ENCODE measurements at places on chromosomes 5 and 9.

DNA sequence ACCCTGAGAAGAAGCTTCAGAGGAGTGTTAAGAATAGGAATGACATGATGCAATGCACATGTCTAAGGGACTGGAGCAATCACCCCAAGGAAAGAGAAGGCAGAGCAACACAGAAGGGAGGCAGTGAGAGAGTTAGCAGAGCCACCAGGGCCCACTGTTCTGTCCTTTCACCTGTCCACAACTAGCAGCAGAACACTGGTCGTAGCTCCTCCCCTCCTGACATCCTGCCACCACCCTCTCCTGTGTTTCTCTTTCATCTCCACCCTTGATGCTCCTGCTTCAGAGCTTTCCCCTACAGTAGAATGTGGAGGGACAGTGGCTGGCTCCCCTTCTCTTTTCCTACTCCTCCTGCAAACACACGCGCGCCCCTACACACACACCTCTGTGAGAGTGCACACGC lies 483.4 kb upstream of the KIF2A start:
- no peak for DNase-seq

GRCh38 chr5:177378884-177379883 lies 5.0 kb upstream of the SLC34A1 start:
- peak; percentile 27 for DNase-seq

DNA sequence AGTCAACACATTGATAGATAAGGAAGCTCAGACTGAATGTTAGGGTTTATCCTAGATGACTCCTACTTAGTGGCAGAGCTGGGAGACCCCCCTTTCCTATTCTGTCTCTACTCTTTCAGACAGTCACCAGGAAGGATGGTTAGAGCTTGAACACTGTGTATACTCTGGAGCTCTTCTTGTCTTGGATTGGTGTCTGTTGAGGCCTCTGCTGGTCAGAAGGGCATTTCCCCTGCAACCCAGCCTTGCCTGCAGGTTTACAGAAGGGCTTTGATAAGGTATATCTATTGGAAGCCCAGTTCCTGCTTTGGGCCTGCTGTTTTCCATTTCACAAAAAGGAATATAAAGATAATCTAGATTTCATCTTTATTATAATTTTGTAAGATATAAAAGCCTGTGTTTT lies 71.8 kb downstream of the KDM4C start:
- DNase-seq, result no peak

DNA sequence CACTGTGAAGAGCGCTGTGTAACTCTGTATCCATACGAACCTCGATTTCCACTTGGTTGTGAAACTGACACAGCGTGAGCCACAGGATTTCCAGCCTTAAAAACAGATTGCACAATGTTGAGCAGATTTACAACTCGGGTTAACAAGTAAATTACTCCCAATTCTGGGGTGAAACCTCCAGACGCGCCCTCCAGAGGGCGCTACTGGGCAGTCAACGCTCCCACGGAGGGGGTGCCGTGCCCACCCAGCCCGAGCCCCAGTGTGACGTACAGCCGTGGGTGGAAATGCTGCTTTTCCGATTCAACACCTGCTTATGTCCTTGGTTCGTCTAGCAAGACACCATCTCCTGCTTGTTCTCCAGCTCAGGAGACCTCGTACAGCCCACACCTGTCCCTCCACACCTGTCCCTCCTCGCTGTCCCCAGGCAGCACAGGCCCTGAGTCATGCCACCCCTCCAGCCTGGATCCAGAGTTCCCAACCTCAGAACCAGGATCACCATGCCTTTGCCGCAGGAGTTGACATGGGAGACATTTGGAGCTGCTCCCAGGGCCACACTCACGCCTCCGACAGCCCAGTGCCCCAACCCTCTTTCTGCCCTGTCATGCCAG lies 34.4 kb upstream of the SLC6A3 start:
- no peak for DNase-seq

- no peak for DNase-seq
Measured at GRCh38 chr5:18881615-18882014, 1106.4 kb downstream of the CDH18 start.

GRCh38 chr5:36173426-36173825 lies 21.5 kb downstream of the SKP2 start:
- no peak for DNase-seq

DNA sequence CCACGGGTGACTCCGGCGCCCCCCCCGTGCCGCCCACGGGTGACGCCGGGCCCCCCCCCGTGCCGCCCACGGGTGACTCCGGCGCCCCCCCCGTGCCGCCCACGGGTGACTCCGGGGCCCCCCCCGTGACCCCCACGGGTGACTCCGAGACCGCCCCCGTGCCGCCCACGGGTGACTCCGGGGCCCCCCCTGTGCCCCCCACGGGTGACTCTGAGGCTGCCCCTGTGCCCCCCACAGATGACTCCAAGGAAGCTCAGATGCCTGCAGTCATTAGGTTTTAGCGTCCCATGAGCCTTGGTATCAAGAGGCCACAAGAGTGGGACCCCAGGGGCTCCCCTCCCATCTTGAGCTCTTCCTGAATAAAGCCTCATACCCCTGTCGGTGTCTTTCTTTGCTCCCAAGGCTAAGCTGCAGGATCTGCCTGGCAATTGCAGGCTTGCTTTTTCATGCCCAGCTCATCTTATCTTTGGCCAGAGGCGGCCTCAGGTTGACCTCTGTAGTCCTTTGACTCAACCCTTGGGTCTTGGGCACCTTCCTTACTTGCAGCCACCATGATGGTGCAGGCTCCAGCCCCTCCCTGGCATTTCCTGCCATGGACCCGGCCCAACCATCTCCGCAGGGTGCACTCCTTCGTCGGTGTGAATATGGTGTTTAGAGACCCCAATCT lies 9.8 kb downstream of the CEL start:
- DNase-seq, result no peak

GRCh38 chr5:72606525-72606924 lies 99.3 kb upstream of the ZNF366 start:
- DNase-seq, result no peak

DNA sequence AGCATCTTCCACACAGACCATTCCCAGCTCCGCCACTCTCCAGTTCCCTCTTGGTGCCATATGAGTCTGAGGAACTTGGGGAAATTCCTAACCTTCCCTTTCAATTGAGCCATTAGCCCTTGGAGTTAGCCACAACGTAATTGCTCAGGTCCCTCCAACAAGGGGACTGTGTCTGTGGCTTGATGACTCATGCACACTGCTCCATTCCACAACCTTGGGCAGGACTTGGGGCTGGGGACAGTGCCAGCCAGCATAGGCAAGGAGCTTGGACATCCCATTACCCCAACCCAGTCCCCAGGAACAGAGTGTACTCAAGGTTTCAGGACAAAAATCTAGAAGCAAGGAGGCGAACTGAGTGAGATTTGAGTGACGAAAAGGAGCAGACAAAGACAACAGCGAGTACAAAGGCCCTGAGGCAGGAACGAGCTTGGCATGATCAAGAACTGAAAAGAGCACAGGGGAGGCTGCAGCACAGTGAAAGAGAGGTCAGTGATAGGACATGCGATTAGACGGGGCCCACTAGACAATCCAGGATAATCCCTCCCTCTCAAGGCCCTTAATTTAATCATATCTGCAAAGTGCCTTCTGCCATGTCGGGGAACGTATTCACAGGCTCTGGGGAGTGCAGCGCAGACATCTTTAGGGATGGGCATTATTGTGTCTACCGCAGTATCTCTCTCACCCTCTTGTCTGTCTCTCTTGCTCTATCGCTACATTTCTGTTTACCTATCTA lies 16.0 kb upstream of the JADE2 start:
- DNase-seq, result peak; percentile 50

- no peak for DNase-seq
Measured at GRCh38 chr5:61731946-61732314, 399.9 kb downstream of the ZSWIM6 start.

DNA sequence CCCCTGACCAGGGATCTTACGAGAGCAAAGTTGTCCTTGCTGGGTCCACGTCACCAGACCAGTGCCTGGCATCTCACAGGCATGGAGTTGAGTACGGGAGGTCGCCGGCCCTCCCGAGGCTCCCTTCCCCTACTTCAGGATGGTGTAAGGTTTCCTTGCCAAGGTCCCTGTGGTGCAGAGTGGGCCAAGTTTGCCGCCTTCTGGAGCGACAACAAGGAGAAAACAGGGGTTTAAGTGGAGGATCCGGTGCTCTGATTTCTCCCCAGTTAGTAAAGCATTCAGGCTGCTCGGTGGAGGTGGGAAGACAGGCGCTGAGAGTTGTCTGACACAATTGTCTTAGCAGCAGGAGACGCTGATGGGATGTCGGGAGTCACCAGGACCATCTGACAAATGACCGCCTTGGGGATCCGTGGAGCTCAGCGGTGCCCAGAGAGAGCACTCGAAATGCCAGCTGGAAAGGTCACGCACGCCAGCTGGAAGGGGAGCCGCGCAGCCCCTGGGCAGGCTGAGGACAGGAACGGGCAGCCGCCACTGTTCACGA lies 37.3 kb downstream of the ADAMTS2 start:
- no peak for DNase-seq

GRCh38 chr5:17282283-17283120 lies 65.1 kb downstream of the BASP1 start:
- no peak for DNase-seq

- no peak for DNase-seq
Measured at GRCh38 chr5:6349387-6349786, 29.0 kb downstream of the MED10 start.

GRCh38 chr5:93915142-93915553 lies 173.7 kb upstream of the POU5F2 start:
- no peak for DNase-seq

GRCh38 chr5:132419502-132420468 lies 50.3 kb downstream of the SLC22A5 start:
- DNase-seq, result peak; percentile 47

DNA sequence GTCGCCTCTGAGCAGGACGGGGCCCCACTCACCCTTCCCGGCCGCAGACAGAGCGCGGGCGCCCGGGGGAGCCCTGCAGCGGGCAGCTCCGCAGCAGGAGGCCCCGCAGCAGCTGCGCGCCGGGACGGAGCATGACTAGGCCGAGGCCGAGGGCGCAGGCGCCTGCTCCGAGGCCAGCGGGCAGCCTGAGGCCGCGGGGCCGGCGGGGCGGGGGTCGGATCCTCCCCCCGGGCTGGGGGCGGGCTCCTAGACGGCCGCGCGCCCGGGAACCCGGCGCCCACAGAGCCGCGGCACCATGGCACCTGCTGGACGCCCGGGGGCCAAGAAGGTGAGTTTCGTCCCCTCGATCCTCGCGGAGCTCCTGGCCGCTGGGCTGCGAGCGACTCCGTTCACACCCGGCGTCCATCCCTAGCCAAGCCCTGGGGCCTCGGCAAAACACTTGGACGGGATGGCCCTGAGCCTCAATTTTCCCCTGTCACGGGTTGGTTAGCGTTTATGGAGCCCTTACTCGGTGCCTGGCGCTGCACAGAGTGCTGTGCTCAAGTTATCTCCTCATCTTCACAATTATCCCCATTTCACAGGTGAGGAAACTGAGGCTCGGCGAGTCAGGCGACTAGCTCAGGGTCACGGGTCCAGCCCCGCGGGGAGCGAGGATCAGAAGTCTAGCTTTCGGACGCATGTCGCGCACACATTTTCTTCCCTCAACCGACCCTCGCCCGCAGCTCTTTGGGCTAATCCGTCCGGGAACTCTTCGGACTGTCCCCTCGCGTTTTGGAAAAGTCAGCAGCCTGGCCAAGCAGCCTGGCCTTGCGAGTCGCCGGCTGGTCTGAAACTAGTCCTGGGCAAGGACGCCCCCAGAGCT lies at the start of the genes BHMT2 and DMGDH:
Gene BHMT2, plus strand, starts transcription at position 280 of the 862 bp plus-strand sequence. Its CDS starts 16 bp downstream, at position 296.
Gene DMGDH, minus strand, starts transcription at position 187 of the 862 bp plus-strand sequence. Its CDS starts 54 bp downstream, at position 133.
- DNase-seq, result no peak

- no peak for DNase-seq
Measured at GRCh38 chr9:127825319-127826051, 22.8 kb downstream of the FPGS start.
